COLO829 (cell line): ENCODE measurements at places on chromosomes 1 and 21.

DNA sequence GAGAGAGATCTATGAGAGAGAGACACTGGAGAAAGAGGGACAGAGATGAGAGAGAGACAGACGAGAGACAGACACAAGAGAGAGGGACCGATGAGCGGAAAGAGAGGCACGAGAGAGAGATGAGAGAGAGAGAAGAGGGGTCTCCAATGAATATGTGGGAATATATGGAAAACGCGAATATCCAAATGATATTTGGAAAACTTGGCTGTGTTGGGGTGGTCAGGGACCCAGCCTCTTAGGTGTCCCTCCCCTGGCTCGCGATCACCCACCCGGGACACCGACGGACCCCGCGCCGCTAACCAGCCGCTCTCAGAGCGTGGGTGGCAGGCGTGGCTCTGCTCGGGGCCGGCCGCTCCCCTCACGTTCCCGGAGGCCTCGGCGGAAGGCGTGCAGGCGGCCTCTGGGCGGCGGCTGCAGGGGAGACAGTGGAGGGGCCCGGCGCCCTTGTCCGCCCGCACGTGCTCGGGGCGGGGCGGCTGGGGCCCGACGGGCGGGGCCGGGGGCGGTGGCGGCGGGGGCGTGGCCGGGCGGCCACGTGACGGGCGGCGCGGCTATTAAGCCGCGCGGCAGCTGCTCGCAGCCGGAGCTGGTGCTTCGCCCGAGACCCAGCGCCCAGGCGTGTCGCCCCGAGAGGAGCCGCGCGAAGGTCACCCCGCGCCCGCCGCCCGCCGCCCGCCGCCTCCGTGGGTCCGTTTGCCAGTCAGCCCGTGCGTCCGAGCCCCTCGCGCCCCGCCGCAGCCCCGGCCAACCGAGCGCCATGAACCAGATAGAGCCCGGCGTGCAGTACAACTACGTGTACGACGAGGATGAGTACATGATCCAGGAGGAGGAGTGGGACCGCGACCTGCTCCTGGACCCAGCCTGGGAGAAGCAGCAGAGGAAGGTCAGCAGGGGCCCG, at the start of gene ACTN2:
Gene ACTN2 (plus strand): TSS at position 583 of the 898 bp plus-strand sequence. CDS start 175 bp downstream, at position 758.
- DNase-seq = peak; percentile 26

- DNase-seq = no peak
Measured at GRCh38 chr1:97392701-97393100, 528.1 kb downstream of the DPYD start.

DNA sequence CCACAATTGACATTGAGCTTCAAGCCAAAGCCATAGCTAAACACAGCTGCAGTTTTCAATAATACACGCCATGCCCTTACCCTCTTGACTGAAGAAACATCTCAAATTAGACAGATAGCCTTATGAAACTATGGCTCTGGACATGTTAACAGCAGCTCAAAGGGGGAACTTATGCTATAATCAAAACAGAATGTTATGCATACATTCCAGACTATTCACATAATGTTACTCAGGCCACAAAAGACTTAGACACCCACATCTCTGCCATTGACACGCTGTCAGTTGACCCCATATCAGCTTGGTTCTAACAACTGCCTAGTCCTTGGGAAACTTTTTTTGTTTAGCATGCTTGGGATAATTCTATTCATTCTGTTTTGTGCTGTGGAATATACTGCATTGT, 2.3 kb upstream of the NENF start:
- DNase-seq = no peak

- DNase-seq = no peak
Measured at GRCh38 chr1:221740993-221741702, 741 bp downstream of the DUSP10 start.

DNA sequence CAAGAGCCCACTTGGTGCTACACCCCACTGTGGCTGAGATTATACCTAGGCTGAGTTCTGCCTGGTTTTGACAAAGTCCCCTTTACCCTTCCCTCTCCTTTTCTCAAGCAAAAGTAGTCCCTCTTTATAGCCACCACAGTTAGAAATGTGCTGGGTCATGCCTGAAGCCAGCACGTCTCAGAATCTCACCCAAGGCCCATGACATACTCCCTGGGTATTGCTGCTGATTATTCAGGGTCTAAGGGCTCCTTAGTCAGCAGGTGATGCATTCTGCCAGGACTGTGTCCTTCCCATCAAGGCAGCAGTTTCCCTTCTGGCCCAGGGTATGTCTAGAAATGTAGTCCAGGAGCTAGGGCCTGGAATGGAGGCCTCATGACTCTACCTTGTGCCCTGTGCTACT, 67.3 kb upstream of the COX20 start:
- DNase-seq = no peak

DNA sequence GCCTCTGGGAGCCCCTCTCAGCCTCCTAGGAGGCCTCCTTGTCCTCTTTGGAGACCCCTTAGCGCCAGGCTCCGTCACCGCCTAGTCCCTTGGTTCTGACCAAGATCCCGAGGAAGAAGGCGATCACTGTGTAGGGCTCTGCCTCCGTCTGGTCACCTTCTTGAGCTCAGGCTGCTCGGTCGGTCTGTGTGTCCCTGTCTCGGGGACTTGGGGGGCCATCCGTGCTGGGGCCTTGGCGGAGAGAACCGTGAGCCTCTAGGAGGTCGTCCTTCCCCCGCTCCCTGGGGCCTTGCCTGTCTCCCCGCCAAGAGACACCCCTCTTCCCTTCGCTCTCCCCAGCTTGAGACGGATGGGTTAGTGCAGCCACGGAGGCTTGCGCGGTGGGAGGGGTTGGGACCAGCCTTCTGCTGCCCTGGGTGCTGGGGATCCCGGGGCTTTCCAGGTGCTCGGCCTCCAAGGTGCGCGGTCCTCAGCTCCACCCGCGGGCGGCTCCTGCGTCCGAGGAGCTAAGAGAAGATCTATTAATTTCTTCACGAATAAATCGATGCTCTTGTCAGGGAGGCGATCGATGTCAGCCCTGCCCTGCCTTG, 701 bp upstream of the INSRR start:
- DNase-seq = no peak

GRCh38 chr1:172657586-172657985, 1.3 kb upstream of the FASLG start:
- DNase-seq = no peak

DNA sequence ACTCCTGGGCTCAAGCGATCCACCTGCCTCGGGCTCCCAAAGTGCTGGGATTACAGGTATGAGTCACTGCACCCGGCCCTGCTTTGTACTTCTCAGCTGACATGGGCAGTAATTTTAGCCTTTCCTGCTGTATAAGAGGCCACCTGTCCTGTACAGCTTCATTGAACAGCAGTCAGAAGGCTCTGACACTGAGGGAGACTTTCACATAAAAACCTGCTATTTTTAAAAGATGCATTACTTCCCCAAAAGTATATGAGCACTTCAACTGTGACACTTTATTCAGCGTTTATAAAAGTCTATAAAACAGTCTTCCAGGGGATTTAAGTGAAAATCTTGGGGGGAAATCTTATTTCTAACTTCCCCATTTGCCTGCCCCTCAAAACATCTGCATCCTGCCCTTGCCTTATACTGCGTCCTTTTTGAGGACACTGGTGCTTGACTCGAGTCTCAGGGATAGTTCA, 17.6 kb downstream of the RNU5D-1 start:
- no peak for DNase-seq

DNA sequence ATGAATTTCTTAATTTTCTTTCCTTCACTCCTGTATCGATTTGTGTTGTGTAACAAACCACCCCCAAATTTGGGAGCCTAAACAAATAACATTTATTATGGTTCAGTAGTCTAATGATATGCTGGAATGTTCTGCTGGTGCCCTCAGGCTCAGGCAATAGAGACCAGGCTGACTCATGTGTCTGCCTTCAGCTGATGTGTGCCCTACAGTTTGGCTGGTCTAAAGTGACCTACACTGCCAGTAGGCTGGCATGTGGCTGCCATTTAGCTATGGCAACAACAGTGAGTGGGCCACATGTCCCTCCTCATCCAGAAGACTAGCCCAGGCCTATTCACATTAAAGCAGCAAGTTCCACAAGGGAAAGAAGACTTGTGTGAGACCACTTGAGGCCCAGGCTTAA, 115.8 kb downstream of the PTPRC start:
- no peak for DNase-seq

DNA sequence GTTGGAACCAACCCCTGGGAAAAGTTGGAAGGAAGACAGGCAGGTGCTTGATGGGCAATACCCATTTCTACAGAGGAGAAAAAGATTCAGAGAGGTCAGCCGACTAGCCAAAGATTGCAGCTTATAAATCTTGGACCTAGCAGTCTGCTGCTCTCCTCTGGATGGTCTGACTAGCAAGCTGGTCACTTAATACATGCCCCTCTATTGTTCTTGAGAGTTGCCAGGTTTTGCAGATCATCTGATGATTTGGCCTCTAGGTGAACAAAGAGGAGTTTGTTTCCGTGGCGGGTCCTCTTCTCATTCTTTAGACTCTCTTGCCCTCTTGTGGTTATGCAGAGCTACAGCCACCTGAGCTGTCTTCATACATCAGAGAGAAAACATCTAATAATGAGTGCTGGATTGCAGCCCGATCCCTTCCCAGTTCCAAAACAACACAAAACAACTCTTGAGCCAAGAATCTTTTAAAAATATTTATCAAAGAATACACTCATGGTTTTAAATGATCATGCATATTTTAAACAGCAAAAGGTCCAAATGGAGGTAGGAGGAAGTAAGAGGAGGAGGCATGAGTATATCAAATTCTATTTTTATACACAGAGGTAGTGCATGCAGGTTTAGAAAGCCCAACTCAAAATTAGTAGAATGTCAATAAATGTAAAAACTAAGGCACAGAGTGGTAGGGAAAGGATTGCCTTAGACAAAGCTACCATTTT, 115.7 kb downstream of the SLC30A10 start:
- peak; percentile 98 for DNase-seq

DNA sequence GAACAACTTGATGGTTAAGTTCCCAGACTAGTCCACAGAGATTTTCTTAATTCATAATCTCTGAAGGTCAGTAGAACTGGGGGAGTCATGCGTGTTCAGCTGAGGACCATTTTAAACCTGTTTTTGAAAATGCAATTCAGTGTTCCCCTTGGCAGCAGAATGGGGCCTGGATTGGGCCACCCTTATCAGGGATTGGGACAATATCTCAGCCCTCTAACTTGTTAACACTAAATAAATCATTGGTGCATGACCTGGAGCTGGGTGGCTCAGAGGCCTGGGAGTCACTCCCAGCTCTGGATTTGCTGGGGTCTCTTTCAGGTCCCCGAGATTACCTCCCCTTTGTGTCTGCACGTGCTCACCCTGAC, 55.3 kb downstream of the MRPS6 start:
- no peak for DNase-seq

DNA sequence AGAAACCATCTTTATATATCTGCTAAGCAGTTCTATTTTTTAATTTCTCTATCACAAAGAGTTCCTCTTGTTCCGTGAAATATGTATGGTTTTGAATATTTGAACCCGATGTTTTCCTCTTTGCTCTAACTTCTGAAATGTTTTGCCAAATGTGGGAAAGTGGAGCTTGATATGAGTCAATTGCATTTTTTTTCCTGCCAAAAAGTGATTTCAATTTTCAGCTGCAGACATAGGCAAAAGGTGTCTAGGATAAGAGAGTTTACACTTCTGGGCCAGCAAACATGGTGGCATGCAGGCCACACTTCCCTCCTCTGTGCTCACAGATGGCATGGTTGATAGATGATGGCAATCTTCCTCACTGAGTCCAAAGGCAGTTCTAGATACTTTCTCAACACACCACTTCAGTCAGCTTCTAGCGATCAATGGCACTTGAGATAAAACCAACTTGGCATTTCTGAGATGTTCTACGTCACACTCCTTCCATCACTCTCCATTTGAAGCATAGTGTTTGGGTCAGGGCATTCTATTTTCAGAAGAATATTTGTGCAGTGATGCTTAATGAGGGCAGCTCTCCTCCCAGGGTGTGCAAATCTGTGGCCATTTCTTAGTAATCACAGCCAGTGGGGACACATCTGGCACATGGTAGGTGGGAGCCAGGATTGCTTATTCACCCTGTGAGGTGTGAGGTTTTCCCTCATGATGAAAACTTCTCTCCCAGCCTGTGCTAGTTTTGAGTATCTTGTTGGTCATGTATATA, 54.4 kb upstream of the SCAF4 start:
- DNase-seq = no peak

- DNase-seq = no peak
Measured at GRCh38 chr1:46153732-46154131, 21.2 kb upstream of the TSPAN1 start.

GRCh38 chr1:187873126-187873525, 1044.4 kb downstream of the PLA2G4A start:
- DNase-seq = no peak

DNA sequence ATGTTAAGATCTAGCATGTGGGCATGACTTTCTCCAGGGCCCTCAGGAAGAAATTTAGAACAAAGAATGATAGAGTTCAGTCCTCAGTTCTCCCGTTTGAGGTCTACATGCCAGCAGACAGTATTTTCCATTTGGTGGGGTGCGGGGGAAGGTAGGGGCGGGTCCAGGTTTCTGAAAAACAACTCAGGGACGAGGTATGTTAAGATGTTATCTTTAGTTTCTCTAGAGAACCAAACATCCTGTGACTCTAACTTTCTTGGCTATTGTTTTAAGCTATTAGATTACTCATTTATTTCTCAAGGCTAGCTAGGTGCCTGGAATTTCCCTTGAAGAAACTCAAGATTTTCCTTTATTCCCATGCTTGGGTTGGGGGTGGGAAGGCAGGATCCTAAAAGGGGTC, 42.3 kb upstream of the SYT14 start:
- DNase-seq = peak; percentile 0

DNA sequence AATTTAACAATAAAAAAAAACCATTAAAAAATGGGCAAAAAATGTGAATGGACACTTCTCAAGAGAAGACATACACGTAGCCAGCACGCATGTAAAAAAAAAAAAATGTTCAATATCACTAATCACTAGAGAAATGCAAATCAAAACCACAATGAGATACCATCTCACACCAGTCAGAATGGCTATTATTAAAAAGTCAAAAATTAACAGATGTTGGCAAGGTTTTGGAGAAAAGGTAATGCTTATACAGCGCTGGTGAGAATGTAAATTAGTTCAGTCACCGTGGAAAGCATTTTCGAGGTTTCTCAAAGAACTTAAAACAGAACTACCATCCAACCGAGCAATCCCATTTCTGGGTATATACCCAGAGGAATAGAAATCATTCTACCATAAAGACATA, 1091.5 kb upstream of the B3GALT2 start:
- no peak for DNase-seq

DNA sequence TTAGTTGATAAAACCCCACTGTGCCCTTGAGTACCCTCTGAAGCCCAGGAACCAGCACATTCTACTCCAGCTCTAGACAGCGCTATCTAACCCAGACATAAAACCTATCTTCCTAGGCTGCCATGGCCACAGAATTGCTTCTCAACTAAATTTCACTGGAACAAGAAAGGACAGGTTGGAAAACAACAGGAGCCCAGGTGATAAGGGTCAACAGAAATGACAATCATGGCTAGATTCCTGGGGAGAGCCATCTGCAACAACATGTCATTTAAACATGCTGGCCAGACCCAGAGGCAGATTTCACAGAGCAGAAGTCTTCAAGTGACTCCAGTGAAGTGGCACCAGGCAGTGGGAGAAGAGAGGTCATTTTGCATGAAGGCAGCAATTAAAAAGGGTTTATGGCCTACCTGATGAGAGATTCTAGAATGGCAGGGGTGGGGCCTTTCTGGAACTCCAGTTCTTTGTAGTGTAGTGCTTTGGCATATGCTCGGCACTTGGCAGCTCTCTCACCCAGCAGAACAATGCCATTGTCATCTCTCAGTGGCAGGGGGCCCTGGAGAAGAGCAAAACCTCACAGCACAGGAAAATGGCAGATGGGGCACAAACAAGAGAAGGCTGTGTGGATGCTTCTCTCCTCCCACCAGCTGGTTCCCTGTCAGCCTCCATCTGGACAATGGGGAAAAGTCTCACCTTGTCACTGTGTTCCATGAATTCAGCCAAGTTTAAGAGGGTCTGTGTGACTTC, 9.9 kb downstream of the ANGPTL7 start:
- DNase-seq = no peak
